ENCODE measurements at places on chromosomes 16 and 17.

DNA sequence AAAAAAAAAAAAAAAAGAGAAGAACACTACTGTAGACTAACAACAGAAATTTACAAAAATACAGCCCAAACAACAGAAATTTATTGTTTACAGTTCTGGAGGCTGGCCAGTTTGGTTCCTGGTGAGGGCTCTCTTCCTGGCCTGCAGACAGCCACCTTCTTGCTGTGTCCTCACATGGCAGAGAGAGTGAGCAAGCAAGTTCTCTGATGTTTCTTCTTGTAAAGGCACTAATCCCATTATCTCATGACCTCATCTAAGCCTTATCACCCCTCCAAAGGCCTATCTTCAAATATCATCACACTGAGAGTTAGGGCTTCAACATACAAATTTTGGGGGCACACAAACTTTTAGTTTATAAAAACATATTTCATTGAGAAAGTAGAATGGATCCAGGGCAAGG is 7.3 kb downstream of the ARSG start:
- no peak for DNase-seq

DNA sequence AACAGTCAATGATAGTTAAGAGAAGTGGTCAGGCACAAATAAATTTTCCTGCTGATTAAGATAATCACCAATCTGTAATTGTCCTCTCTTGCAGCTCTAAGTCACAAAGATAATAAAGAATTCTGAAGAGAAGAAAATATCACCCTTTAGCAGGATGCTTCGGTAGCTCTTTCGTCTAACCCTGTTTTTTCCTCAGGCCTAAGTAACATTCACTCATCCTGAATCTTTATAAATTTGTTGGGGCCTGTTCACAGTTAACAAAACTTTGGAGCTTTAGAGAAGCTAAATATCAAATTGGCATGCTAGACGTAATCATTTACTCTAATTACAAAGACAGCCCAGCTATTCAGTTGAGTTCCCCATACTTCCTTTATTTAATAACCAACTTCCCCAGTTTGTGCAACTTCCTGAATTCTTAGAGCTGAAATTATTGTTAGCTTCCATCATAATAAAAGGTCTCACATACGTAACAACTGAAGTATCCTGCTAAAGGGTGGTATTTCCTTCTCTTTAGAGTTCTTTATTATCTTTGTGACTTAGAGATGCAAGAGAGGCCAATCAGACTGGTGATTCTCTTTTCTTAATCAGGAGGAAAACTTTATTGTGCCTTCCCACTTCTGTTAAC is 118.6 kb downstream of the TANGO6 start:
- DNase-seq: no peak

DNA sequence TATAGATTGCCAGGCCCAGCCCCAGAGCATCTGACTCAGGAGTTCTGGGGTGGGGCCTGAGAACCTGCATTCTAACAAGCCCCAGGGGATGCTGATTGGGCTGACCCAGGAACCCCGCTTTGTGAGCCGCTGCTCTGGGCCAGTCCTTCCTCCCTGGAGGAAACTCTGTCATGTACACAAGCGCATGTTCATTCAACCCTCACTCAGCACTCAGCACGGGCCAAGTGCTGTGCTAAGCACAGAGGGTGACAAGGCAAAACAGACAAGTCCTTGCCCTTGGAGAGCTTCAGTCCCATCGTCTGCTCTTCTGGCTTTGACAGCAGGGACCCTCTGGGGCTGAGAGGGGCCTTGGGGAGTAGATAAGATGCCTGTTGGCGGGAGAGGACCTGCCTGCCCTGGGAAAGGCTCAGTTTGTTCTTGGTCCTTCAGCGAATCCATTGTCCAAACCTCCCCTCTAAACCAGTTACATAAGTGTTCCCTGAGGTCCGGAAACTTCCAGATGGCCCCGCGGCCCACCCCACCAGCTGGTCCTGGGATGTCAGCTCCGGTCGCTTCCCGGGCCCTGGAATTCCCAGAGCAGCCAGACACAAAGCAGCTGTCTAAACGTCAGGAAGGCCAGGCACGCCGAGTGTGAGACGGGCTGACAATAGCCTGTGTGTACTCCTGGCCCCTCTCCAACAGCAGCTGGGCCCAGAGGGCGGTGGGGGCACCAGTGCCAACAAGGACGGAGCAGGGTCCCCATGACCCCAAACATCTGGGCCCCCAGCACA is 88.8 kb downstream of the ZDHHC7 start:
- DNase-seq: peak; percentile 46

- no peak for DNase-seq
Measured at GRCh38 chr16:3022684-3023414, 893 bp downstream of the HCFC1R1 start.

GRCh38 chr17:7292194-7292593 is 2.2 kb downstream of the YBX2 start:
- no peak for DNase-seq

DNA sequence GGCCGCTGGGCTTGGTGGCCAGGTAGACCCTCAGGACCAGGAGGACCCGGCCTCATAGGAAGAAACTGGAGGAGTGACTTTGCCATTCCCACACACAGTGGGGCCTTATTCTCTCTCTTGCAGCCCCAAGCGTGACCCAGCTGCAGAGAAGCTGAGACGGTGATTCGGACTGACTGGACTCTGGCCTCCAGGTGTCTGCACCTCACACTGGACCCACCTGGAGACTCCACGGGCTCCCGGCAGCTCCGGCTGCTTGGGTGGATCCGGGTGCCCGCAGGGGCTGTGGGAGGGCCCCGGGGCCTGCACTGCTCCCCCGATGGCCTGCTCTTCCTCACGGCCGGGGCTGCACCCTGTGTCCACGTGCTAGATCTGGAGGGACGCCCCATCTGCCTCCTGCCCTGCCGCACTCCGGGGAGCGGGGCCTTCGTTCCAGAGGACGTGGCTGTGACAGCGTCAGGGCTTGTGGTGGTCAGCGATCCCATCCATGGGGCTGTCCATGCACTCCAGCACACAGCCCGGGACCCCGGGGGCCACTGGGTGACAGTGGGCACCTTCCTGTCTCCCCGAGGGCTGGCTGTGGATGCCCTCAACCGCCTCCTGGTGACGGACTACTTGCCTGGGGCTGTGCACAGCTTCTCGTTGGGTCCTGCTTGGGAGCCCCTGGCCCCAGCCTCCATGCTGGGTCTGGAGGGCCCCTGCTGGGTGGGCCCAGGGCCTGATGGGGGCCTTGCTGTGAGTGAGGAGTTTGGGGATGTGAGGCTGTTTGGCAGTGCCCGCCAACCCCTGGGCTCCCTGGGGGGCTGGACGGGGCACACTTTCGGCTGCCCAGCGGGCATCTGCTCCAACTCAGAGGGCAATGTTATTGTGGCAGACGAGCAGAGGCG is 810 bp downstream of the NHLRC4 start:
- DNase-seq: no peak

DNA sequence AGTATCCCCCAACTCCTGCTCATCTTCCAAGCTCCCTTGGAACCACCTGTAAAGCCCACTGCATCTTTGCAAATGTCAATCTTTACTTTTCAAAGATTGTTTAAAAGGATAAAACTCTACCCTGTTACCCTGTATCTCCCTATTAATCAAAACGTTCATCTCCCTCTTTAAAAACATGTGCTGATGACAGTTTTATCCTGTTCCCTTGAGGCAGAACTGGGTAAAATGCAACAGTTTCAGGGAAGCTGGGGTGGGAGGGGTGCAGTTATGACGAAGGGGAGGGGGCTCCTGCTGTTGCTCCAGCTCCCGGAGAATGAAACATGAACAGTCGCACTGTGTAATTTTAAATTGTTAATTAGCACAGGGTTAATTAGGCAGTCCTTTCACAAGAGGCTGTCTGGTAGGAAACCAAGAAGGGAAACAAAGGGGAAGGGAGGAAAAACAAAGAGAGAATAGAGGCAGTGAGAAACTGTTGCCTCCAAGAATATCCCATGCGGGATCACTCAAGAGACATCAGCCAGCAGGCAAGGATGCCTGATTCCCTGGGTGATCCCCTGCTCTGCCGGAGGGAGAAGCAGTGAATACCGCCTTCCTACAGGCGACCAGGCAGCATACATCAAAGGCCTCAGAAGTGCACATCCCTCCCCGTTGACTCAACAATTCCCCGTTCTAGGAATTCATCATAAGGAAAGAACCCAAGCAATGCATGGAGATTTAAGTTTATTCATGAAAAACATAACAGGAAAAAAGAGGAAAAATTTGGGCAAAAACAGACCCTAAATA is 84.2 kb downstream of the ZFHX3 start:
- no peak for DNase-seq

DNA sequence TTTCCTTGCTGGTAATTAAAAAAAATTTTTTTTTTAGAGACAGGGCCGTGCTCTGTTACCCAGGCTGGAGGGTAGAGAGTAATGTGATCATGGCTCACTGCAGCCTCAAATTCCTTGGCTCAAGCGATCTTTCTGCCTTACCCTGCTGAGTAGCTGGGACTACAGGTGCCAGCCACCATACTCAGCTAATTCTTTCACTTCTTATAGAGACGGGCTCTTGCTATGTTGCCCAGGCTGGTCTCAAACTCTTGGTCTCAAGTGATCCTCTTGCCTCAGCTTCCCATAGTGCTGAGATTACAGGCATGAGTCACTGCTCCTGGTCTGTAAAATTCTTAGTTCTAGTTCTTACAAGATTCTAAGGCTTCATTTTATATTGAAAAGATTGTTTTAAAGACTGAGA is 11.1 kb downstream of the SMIM36 start:
- DNase-seq: no peak

DNA sequence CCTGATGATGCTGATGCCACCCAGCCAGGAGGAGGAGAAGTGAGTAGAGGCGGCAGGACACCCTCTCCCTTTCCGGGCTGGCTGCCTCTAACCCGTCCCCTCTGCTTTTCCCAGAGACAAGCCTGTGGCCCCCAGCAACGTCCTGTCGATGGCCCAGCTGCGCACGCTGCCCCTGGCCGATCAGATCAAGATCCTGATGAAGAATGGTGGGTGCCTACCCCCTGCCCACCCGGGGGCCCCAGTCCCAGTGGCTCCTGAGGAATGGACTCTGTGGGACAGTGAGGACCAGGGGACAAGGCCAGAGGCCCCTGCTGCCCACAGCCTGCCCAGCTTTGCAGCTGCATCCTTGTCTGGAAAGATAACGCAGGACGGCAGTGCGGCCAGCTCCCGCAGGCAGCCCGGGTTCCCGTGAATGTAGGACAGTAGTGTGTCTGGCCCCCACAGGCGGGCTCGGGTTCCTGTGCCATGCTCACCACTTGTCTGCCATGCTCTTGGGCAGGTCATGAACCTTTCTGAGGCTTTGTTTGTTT is 19.9 kb downstream of the POLR3E start:
- DNase-seq: no peak

DNA sequence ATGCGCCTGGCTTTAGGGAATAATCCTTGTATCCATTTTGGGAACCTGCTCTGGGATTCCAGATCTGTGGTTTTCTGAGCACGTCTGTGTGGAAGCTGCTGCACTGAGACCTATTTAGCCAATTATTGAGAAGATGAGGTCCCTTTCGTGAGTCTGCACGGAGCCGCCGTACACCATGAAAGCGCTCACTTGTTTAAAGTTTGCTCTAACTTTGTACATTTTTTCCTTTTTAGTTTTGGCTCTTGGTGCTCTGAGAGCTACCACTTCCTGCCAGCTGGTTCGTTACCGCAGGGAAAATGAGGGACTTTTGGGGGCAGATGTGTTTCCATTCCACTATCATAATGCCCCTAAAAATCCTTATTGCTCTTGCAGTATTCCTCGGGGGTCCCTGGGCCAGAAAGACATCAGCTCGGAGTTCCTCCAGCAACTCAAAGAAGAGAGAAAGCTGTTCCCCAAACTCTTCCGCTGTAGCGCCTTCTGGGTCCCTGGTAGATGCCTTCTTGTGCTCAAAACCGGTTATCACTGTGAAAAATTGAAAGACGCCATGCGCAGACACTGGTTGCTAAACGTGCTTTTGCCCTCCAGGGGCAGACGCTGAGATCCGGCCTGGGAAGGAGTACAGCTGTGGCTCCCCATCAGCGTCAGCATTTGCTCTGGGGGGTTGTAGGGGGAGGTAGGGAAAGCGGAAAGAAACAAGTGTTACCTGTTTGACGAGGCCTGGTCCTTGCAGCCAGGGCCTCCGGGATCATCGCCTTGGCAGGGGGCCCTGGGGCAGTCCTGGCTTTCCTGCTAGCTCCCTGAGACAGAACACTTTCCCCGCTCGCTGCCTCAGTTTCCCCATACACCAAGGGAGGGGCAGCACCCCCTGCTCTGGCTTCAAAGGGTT is 238.1 kb downstream of the MRTFB start:
- no peak for DNase-seq

DNA sequence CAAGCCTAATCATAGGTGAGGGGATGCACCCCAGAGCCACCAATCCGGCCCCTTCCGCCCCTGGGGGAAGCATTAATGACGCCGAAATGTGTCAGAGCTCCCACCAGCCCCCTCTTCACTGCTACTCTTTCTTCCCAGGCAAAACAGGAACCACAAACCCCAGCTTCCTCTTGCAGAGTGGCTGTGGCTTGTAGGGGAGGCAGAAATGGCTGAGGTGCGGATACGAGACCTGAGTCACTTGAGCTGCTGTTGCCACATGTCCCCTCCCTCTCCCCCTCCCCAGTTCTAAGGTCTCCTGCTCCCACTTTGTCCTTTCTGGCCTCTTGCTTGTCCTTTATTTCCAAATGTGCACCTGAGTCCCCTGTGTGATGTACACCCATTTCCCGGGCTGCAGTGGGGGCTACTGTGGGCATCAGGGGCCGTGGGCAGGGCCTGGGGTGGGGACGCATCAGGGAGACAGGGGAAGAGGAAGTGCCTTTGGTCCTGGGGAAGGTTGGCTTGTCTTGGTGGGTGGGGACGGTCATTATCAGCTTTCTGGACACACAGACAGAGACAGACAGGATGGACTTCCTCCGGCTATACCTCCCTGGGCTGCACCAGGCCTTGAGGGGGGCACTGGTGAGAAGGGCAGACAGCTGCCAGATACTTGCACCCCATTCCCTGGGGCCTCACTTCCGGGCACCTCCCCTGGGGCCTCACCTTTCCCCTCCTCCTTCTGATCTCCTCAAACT is at the start of gene APOBR:
APOBR (plus strand) TSS at position 523 of the 731 bp plus-strand sequence; CDS start at position 562, 39 bp downstream.
- DNase-seq: no peak

- DNase-seq: peak; percentile 86
Measured at GRCh38 chr17:21043296-21044232, 753 bp upstream of the USP22 start.

DNA sequence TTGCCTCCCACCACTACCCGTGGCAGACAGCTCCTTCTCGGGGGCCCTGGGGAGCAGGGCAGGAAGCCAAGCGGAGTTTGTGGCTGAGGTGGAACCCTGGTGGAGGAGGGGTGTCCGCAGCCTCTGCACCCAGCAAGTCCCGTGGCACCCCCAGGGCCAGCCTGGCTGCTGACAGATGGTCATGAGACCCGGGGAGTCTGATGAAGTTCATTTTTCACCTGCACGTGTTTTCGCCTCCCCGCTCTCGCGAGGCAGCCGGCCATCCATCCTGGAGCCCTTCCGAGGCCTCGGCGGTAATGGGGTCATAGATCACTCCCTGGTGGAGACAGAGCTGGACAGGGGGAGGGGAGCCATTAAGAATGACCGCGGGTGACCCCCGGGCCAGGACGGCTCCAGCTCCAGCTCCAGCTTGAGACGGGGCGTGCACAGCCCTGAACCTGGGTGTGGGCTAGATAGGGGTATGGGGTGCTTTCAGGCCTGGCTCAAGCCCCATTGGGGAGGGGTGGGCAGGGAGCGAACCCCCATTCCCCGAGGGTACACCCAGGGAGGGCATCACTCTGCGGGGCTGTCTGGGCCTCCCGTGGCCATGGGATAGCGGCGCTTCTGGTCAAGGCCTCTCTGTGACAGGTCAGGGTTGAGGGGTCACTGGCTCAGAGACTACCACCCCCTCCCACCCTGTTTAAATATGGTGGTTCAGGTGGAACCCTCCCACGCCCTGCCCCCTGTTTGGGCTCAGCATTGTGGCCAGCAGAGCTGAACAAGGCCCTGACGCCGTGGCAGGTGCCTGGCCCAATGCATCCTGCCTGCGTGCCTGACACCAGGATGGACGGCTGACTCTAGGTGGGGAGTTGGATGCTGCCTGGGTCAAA is 227.4 kb upstream of the GSE1 start:
- DNase-seq: no peak

GRCh38 chr17:19320876-19321275 is 41.6 kb downstream of the B9D1 start:
- no peak for DNase-seq
